ENCODE measurements at places on chromosomes 3 and 15.
A peak's percentile ranks its signal among the peaks of the same experiment; 100 is the strongest.

DNA sequence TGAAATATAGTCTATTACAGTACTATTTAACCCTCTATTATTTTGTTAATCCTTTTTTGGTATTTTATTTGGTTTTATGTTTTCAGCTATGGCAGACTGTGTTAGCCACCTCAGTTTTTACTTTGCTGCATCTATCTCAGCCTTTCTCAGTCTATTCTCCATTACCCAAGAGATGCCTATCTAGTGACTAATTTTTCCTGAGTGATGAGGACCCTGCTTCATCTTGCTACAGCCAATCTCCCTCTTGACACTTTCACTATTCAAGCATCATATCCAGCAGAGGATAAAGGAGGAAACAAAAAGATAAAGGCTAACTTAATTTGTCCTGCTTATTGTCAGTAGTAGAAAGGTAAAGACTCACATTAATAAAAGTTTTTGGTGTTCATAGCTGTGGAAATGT, 141.8 kb upstream of the NECTIN3 start:
- no peak for DNase-seq

DNA sequence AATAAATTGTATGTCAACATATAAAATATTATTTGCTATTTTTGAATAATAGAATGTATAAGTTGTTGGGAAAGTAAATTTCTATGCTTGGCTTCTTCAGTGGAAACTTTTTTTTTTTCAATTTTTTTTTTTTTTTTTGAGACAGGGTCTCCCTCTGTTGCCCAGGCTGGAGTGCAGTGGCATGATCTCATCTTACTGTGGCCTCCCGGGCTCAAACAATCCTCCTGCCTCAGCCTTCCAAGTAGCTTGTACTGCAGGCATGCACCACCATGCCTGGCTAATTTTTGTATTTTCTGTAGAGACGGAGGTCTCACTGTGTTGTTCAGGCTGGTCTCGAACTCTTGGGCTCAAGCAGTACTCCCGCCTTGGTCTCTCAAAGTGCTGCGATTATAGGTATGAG, 16.8 kb downstream of the MBNL1 start:
- DNase-seq: no peak

- no peak for DNase-seq
Measured at GRCh38 chr15:89858661-89859458, 34.9 kb downstream of the AP3S2 start.

DNA sequence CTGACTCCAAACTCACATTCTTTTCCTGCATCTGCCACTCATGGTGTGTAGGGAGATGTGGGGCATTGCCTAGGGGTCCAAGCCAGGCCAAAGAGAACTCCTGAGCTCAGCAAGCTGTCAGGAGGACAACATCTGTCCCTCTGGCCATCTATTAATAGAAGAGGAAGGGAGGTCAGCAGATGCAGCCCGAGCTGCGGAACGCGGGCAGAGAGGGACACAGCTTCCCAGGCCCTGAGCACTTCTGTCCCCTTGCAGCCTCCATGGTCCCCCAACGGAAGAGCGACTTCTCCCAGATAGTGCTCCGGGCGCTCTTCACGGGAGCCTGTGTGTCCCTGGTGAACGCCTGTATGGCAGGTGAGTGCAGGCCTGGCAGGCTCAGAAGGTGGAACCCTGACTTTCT, 37.3 kb upstream of the PDE8A start:
- DNase-seq: no peak

- no peak for DNase-seq
Measured at GRCh38 chr3:31345581-31345980, 187.1 kb upstream of the STT3B start.

DNA sequence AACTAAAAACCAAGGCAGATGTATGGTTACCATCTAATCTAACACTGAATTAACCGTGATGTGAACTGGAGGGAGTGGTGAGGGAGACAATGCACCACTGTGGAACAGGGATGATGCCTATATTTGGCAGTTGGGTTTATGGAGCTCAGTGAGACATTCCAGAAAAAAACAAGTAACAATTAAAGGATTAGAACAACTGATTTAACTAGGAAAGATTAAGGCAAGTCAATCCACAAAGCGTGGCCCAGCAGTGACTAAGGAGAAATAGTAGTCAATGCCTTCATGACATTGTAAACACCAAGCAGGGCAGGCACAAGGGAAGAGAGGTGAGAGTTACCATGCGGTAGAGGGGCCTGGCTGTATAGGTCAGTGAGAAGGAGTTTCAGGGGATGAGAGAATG, 38.1 kb downstream of the CHAC1 start:
- DNase-seq: no peak

DNA sequence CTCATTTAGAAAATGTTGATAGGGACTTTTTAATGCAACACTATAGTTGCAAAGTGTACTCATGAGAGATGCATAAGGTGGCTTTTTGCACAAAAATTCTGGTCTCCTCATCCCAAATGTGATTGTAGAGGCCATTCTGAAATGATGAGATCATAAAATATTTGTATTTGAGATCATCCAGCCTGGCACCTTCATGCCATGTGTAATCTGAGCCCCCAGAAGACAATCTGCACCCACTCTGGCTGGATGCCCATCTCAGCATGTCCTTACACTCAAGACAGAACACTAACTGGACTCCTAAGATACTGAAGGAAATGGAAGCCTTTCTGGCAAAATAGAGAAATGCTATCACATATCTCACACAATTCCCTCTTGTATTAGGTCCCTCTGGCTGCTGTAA, 49.2 kb downstream of the SLC7A14 start:
- DNase-seq: no peak

DNA sequence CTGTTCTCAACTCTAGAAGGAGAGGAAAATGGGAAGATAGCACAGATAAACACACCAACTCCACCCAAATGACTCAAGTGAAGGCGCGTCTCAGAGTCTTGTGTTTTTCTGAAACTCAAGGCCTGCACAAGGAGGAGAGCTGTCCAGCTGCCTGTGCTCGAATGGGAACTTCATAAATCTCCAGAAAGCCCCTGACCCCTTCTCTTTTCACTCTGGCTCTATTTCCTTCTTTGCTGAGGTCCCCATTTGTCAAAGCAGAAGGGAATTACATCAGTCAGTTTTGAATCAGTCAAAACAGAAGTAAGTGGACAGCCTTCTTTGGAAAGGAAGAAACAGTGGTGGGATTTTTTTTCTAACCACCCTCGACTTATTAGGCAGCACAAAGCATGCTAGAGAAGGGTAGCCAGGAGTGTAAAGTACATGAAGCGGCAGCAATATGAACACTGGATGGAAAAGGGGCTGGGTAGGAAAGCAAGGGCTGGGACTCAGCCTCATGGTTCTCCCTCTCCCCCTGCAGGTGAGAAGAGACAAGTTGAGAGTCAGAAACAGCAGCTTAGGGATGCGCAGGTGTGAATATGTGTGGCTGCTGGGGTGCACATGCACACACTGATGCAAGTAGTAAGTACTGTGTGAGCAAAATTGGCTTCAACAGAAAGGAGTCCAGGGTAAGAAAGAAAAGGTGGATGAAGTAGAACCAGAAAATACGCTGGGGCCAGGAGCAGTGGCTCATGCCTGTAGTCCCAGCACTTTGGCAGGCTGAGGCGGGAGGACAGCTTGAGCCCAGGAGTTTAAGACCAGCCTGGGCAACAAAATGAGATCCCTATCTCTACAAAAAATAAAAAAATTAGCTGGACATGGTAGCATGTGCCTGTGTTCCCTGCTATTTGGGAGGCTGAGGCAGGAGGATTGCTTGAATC, 36.6 kb upstream of the MAGEF1 start:
- peak; percentile 37 for DNase-seq

- DNase-seq: no peak
Measured at GRCh38 chr3:61681636-61682035, 120.3 kb downstream of the PTPRG start.

- DNase-seq: no peak
Measured at GRCh38 chr3:183180110-183180783, 17.7 kb upstream of the LAMP3 start.

- no peak for DNase-seq
Measured at GRCh38 chr3:6250167-6250566, 610.7 kb upstream of the GRM7 start.

DNA sequence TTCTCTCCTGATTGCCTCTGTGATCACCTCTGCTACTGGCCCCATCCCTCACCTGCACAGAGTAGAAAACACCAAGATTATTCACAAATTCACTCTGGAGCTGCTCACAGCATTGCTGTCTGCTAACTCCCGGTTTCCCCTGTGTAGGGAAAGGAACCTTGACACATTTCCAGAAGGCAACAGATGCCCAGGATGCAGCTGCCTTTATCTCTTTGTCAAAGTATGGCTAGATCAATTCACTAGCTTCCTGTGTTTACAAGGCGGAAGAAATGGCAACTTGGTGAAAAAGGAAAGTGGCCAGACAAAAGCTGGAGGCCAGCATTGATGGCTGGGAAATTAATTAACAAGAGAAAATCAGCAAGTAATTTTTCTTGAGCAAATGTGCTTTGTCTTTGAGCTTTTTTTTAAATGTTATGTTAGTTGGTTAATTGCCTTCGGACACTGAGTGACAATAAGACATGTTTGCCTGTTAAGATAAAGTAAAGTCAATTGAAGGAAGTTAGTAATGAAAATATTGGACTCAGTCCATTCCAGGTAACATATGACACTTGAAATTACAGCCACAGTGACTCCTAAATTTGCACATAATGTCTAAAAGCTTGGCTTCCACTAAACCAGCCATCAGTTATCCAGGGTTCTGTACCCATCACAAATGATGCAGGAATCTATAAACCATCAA, 394.6 kb upstream of the IL12A start:
- no peak for DNase-seq

DNA sequence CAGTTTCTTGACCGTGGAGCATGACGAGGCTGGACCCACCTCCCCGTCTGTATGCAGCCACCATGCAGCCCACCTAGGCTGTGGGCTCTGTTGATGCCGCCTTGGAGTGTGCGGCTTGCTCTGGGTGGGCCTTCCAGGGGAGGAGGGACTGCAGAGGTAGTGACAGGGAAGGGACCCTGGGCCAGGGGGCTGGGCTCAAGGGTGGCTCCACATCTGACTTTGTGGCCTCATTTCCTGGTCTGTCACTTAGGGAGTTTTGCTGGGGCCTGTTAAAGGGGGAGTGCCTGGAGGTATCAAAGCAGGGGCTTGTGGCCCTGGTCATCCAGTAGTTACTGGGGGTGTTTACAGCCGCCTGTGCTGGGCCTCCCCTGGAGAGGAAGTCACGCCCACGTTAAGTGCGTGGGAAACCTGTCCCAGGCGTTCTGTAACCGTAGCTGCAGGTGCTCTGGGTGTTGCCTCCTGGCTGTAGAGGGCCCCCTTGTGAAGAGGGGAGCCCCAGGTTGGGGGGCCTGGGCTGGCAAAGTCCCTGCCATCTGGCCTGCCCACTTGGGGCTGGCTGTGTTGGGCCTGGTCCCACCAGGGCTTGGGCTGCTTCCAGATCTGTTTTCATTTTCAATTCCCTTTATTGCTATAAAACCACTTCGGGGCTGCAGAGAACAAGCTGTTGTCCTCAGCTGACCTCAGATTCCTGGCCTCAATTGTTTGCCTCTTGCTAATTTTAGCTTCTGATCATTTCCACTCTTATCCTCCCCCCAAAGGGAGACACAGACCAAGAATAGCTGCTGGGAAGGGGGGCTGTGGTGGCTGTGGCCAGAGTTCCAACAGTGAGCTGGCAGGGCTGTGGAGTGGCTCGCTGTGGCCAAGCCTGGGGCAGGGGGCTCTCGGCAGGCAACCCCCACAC, 26.5 kb downstream of the KLF13 start:
- DNase-seq: no peak

GRCh38 chr15:78411061-78411460, 27.0 kb upstream of the IREB2 start:
- no peak for DNase-seq

- DNase-seq: no peak
Measured at GRCh38 chr3:56822501-56822900, 20.8 kb upstream of the ARHGEF3 start.

DNA sequence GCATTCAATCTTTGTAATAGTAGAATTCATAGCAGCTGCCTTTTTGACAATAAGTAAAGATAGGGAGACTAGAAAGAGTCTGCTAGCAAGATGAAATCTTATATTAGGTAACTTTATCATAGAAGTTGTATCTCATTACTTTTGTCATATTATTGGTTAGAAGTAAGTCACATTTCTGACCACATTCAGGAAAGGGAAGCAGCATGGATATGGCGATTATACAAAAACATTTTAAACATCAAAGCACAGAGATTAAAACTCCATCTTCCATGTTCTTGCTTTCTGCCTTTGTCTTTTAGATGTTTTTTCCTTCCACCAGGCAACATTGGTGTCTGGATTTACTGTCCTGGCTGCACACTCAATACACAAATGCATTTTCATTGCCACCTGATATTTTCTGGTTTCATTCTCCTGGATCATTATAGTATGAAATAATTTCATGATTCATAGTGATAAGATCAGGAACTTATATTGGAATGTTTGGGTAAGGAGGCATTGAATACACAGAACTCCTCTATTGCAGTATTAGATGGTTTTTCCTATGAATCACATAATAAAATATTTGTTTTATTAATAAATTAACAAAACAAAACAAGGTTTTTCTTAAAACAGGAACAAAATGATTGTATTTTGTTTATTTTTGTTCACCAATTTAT, 1460.3 kb upstream of the CADM2 start:
- DNase-seq: no peak

DNA sequence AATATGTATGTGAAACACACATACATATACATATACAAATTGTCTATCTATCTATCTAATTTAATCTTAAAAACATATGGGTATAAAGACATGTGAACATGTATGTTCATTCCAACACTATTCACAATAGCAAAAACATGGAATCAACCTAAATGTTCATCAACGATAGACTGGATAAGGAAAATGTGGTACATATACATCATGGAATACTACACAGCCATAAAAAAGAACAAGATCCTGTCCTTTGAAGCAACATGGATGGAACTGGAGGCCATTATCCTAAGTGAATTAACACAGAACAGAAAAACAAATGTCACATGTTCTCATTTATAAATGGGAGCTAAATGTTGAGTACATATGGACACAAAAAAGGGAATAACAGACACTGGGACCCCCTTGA, 5.8 kb downstream of the CCR9 start:
- DNase-seq: no peak

DNA sequence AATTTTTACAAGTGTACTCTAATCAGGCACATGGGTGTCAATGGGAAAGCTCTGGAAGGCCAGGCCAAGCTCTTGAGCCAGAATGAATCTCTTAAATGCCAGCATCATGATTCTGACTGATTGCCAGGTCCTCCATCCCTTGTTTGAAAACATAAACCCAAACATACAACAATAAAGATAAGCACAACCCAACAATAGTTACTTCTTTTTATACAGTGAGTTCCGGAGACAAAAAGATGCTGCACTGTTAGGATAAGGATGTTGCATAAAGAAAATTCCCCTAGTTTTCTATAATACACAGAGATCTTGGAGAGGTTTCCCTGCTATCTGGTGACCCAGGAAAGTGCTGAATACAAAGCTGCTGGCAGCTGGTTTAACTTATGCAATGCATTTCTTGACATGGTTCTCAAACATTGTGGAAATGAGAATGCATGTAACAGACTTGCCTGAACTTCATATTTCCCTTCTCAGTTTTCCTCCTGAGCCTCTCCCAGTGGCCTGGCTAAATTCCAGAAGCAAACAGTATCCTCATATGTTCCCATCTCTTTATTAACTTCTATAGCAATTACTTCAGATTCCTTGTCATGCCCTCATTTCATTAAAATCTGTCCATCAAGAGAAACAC, 180.1 kb upstream of the PRICKLE2 start:
- no peak for DNase-seq

GRCh38 chr3:49803465-49804140, 542 bp downstream of the INKA1 start:
- peak; percentile 82 for DNase-seq

Measured in erythroblast (primary cell).